T-helper 2 cell treated with Interferon-gamma antibody and Interleukin-4, amounts not matched to agents 5 μg/mL and 100 μg/mL, for 36 hours (primary cell): ENCODE measurements at places on chromosomes 16 and 17.

DNA sequence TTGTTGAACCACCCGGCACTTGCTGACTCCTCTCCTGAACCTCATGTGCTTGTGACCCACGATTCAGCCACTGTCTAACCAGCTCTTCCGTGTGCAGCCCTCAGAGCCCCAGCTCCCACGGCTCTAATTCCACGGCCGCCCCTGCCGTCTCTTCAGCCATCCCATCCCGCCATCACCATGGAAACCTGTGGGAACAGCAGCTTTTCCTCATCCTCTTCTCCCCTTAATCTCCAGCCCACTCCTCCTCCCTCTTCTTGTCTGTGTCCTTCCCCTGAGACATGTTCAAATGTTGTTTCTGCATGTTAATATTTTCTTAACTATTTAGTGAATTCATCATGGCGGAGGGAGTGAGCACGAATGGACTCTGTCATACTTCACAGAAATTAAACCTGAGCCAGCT, 285.2 kb downstream of the CDH13 start:
- DNase-seq: no peak

DNA sequence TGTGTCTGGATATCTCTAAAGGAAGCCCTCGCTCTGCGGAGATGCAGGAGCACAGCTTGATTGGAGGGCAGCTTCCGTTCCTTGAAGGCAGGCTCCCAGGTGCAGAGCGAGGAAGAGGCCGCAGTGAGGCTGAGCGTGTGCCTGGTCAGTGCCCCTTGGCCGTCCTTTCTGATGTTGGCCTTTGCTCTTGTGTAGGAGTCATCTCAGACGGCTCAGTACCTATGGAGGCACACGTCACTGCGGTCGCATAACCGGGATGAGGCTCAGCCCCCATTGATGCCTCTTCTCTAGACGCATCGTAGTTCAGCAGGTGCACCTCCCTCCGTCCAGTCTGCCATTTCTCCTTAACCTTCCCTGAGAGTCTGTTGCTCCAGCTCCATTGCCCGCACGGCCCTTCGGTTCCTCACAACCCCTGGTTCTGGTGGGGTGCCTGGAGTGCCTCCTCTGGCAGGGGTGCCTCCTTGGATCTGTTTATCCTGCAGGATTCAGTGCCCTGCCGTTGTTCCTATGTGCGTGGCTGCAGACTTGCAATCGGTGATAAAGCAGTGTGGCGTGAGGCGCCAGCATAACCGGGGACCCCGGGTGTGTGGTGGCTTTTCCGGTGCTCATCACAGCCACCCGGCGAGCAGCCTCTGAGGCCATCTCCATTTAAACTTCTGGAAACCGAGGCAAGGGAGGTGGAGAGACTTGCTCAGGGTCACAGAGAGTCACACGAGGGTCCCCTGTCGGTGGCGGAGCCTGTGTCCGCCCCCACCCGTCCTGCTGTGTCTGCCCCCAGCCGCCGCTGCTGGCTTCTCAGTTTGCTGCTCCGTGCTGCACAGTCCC, 188.8 kb upstream of the CHMP6 start:
- no peak for DNase-seq

- no peak for DNase-seq
Observed at GRCh38 chr17:61875804-61876203, 12.5 kb upstream of the BRIP1 start.

GRCh38 chr16:34802848-34803599, 1343.6 kb downstream of the TP53TG3F start:
- DNase-seq: no peak

GRCh38 chr16:11667824-11668622, at the start of gene SNN:
TSS of gene SNN (plus strand) at chr16:11668455. CDS start at chr16:11676060, 7,605 bp downstream.
- peak; percentile 88 for DNase-seq

- DNase-seq: no peak
Observed at GRCh38 chr16:75570396-75571065, 4.4 kb downstream of the GABARAPL2 start.

GRCh38 chr16:31009894-31010584, 399 bp downstream of the STX1B start:
- no peak for DNase-seq

DNA sequence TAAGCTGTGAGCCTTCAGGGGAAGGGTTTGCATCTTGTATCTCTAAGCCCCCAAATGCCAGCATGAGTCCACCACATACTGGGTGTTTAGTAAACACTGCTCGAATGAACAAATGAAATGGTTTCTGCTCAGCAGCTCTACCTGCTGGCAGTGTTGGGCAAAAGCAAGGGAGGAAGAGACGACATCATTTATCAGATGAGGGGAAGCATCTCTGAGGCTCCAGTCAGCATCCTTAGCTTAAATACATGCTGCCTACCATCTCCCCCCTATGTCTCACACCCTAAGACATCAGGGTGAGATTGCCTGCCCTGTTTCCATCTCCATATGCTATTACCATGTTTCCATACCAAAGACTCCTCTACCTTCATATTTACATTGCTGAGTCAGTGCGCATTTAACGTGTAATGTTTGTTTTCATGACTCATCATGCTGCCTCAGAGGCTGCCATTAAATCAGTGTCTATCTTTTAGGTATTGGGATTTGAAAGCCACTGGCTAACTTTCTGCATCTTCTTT, 379.8 kb downstream of the UTP18 start:
- no peak for DNase-seq

- peak; percentile 73 for DNase-seq
Observed at GRCh38 chr17:40177275-40177874, at the start of gene RAPGEFL1. TSS of gene RAPGEFL1 (plus strand) at chr17:40177470. CDS start at chr17:40177862, 392 bp downstream.

- DNase-seq: no peak
Observed at GRCh38 chr17:80967404-80967872, 24.2 kb upstream of the CHMP6 start.

DNA sequence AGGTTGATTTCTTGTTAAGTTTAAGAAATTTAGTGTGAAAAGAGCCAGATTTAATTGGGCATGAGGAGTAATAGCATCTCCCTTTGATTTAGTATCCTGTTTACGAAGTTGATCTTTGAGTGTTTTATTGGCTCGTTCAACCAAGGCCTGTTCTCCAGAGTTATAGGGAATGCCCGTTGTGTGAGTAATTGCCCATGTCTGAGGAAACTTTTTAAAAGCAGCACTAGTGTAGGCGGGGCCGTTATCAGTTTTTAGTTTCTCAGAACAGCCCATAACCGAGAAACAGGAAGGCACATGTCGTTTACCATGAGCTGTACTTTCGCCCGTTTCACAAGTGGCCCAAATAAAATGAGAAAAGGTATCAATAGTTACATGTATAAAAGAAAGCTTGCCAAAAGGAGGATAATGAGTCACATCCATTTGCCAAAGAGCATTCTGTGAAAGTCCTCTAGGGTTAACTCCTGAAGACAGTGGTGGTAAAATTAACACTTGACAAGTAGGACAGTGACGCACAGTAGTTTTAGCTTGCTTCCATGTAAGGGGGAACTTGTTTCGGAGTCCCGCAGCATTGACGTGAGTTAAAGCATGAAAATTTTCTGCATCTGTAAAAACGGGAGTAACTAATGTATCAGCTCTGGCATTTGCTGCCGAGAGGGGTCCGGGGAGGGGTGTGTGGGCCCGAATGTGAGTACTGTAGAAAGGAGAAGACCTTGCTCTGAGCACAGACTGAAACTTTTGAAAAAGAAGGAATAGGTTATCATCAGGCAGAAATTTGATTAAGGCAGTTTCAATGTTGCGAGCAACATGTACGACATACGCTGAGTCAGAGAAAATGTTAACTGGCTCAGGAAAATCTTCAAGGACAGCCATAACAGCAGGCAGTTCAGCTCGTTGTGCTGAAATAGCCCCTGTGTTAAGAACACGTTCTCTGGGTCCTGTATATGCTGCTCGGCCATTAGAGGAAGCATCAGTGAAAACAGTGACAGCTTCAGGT, 18.5 kb upstream of the KCTD5 start:
- DNase-seq: peak; percentile 77

DNA sequence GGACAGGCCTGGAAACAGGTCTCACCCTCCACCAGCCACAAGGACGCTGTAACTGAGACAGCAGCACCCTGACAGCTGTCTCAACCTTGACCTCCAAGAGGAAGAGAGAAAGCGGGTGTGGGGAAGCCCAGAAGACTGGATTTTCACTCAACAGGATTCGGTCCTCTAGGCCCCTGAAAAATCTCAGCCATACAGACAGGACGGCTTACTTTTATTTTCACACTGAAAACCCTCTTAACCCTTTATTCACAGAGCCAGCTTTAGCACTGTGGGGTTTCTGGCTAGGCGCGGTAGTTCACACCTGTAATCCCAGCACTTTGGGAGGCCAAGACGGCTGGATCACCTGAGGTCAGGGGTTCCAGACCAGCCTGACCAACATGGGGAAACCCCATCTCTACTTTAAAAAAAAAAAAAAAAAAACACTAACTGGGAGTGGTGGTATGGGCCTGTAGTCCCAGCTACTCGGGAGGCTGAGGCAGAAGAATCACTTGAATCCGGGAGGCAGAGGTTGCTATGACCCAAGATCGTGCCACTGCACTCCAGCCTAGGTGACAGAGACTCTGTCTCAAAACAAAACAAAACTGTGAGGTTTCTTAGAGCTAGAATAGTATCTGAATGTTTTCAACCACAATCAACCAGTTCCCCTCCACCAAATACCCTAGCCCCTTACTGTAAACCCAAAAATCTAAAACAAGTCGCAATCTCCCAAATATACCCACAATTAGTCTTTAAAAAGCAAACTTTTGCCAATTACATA, 5.3 kb downstream of the ANKRD11 start:
- no peak for DNase-seq
